ENCODE measurements at places on chromosomes 12 and 14.

DNA sequence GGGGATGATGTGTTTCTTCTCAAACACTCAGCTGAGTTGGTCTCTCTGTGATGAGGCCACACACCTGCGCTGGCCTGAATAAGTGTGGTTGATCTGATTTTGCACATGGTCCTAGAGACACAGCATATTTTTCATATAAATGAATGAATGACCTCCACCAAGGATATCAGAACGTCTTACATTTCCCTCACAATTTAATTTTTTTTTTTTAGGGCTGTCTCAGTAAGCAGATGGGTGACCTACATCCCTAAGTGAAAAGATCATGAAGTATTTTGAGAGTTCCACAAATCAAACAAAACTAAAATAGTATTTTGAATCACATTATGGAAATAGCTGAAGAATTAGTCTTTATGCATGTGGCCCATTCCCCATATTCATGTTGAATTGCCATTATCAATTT lies 333.7 kb upstream of the TMTC1 start:
- H3K27me3 ChIP-seq: no peaks in the 10 kb centered on the region
- no peak for DNase-seq
- no peaks in the 10 kb centered on the region for H3K4me1 ChIP-seq
- H3K36me3 ChIP-seq: no peaks in the 10 kb centered on the region
- no peak overlapping the region for H3K4me3 ChIP-seq
- H3K27ac ChIP-seq: no peak overlapping the region

- H3K4me1 ChIP-seq: no peaks in the 10 kb centered on the region
- no peak overlapping the region for H3K4me3 ChIP-seq
- DNase-seq: no peak
- H3K27ac ChIP-seq: no peak overlapping the region
- H3K27me3 ChIP-seq: no peaks in the 10 kb centered on the region
- peaks cover 38% of the 10 kb centered on the region for H3K36me3 ChIP-seq
Observed at GRCh38 chr12:103791350-103791920, 49.6 kb downstream of the NT5DC3 start.

- no peaks in the 10 kb centered on the region for H3K4me1 ChIP-seq
- H3K27me3 ChIP-seq: no peaks in the 10 kb centered on the region
- no peak overlapping the region for H3K4me3 ChIP-seq
- H3K36me3 ChIP-seq: no peaks in the 10 kb centered on the region
- no peak overlapping the region for H3K27ac ChIP-seq
Observed at GRCh38 chr12:43453761-43454160, 98.2 kb downstream of the ADAMTS20 start.

GRCh38 chr12:101939856-101940265 lies 62.5 kb downstream of the DRAM1 start:
- no peaks in the 10 kb centered on the region for H3K36me3 ChIP-seq
- peak; percentile 90 for DNase-seq
- H3K27ac ChIP-seq: no peak overlapping the region
- no peaks in the 10 kb centered on the region for H3K4me1 ChIP-seq

- H3K36me3 ChIP-seq: no peaks in the 10 kb centered on the region
- H3K4me1 ChIP-seq: no peaks in the 10 kb centered on the region
- DNase-seq: no peak
- H3K4me3 ChIP-seq: no peak overlapping the region
Observed at GRCh38 chr12:8796831-8797626, 25.4 kb upstream of the A2ML1 start.

- peak overlapping the region; percentile 64 for H3K27ac ChIP-seq
- DNase-seq: no peak
- no peaks in the 10 kb centered on the region for H3K36me3 ChIP-seq
- H3K27me3 ChIP-seq: no peaks in the 10 kb centered on the region
- no peak overlapping the region for H3K4me3 ChIP-seq
Observed at GRCh38 chr12:110563702-110564470, 19.2 kb downstream of the PPTC7 start.

GRCh38 chr14:81169267-81169666 lies 51.5 kb downstream of the GTF2A1 start:
- no peak for DNase-seq
- peak overlapping the region; percentile 74 for H3K4me3 ChIP-seq
- peaks cover 8% of the 10 kb centered on the region for H3K4me1 ChIP-seq
- H3K27me3 ChIP-seq: no peaks in the 10 kb centered on the region
- H3K27ac ChIP-seq: peak overlapping the region; percentile 97
- no peaks in the 10 kb centered on the region for H3K36me3 ChIP-seq

GRCh38 chr14:33309106-33309505 lies 370.4 kb downstream of the NPAS3 start:
- no peak overlapping the region for H3K4me3 ChIP-seq
- H3K36me3 ChIP-seq: no peaks in the 10 kb centered on the region
- no peaks in the 10 kb centered on the region for H3K4me1 ChIP-seq

DNA sequence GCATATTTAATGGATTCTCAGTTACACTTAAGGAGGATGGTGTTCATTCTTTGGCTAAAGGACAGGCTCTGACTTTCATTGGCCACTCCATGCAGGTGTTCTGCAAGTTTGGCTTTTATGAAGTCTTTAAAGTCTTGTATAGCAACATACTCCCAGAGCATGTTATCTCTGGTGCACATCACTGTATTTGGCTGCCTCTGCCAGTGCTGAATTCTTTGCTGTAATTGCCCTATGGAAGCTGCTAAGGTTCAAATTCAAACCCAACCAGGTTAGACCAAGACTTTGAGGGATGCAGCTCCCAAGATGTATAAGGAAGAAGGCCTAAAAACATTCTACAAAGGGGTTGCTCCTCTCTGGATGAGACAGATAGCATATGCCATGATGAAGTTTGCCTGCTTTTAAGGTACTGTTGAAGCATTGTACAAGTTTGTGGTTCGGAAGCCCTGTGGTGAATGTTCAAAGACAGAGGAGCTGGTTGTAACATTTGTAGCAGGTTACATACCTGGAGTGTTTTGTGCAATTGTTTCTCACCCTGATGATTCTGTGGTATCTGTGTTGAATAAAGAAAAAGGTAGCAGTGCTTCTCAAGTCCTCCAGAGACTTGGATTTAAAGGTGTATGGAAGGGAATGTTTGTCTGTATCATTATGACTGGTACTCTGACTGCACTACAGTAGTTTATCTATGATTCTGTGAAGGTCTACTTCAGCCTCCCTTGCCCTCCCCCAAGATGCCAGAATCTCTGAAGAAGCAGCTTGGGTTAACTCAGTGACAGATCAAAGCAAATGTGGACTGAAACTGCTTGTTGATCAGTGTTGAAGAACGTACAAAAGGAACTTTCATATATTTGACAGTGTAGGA lies 19.4 kb downstream of the TMEM116 start:
- peaks cover 39% of the 10 kb centered on the region for H3K4me1 ChIP-seq
- no peaks in the 10 kb centered on the region for H3K36me3 ChIP-seq
- no peak for DNase-seq
- H3K27ac ChIP-seq: peak overlapping the region; percentile 13

DNA sequence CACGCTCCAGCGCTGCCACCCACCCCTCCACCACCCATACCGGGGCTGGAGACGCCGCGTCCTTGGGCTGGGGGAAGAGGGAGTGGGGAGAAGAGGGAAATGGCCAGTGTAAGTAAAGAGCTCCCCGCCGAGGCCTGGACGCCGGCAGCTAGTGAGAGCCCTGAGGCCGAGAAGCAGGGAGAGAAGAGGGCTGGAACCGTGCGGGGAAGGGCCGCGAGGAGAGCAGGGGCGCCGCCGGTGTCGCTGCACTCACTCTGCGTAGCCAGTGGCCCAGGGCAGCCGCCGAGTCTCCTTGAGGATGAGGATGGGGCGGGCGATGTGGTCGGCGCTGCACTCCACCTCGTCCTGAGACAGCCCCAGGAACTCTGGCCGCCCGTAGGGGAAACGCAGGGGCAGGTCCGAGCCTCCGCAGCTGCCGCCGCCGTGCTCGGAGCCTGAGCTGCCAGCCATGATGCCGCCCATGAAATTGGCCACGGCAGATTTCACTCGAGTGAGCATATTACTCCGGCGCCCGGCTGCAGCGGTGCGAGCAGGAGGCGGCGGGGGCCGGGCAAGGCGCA lies 631 bp downstream of the PPM1H start:
- H3K36me3 ChIP-seq: no peaks in the 10 kb centered on the region
- peaks cover 10% of the 10 kb centered on the region for H3K4me1 ChIP-seq
- peaks cover 8% of the 10 kb centered on the region for H3K27me3 ChIP-seq
- DNase-seq: peak; percentile 69
- peak overlapping the region; percentile 77 for H3K27ac ChIP-seq

- no peak for DNase-seq
- H3K4me1 ChIP-seq: peaks cover 13% of the 10 kb centered on the region
- H3K27me3 ChIP-seq: no peaks in the 10 kb centered on the region
- no peak overlapping the region for H3K27ac ChIP-seq
- H3K4me3 ChIP-seq: no peak overlapping the region
- H3K36me3 ChIP-seq: no peaks in the 10 kb centered on the region
Observed at GRCh38 chr12:67758521-67758920, 110.0 kb downstream of the DYRK2 start.

DNA sequence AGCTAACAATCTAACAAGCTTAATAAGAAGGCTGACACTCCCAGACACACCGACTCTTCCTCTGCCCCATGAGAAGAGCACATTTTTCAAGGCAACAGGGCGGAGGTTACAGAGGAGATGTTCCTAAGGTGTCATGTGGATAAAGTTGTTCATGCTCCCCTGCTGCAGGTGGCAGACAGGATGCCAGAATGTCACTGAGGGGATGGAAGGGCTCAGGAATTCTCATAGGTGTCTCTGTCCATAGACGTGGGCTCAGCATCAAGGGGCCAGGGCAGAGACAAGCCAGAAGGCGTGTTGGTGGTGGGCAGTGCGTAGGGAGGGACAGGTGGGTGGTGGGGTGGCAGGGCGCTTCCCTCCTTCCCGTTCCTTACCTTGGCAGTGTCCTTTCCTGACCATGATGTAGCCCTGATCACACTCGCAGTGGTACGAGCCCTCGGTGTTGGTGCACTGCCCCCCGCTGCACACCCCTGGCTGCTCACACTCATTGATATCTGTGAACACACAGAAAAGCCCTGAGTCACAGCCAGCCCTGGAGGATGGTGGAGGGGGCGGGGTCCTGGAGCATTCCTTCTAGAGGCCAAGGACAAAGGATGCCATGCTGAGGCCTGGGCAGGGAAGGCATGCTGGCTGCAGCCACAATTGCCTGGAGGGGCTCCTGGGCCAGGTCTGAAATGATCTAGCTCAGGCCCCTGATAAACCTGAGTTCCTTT lies 23.0 kb downstream of the ISCA2 start:
- H3K4me1 ChIP-seq: peaks cover 9% of the 10 kb centered on the region
- DNase-seq: peak; percentile 39
- no peak overlapping the region for H3K4me3 ChIP-seq
- no peak overlapping the region for H3K27ac ChIP-seq
- H3K36me3 ChIP-seq: no peaks in the 10 kb centered on the region

GRCh38 chr14:36429692-36430091 lies 90.3 kb downstream of the NKX2-1 start:
- H3K4me1 ChIP-seq: no peaks in the 10 kb centered on the region
- H3K27ac ChIP-seq: no peak overlapping the region
- no peak overlapping the region for H3K4me3 ChIP-seq
- H3K27me3 ChIP-seq: no peaks in the 10 kb centered on the region
- no peak for DNase-seq

- no peaks in the 10 kb centered on the region for H3K4me1 ChIP-seq
- no peak overlapping the region for H3K4me3 ChIP-seq
- no peaks in the 10 kb centered on the region for H3K36me3 ChIP-seq
Observed at GRCh38 chr12:5031958-5032357, 11.7 kb upstream of the KCNA5 start.

GRCh38 chr14:69982886-69983285 lies 103.7 kb downstream of the SMOC1 start:
- no peaks in the 10 kb centered on the region for H3K36me3 ChIP-seq
- peak; percentile 54 for DNase-seq
- no peak overlapping the region for H3K4me3 ChIP-seq
- peaks cover 6% of the 10 kb centered on the region for H3K27me3 ChIP-seq
- no peaks in the 10 kb centered on the region for H3K4me1 ChIP-seq

DNA sequence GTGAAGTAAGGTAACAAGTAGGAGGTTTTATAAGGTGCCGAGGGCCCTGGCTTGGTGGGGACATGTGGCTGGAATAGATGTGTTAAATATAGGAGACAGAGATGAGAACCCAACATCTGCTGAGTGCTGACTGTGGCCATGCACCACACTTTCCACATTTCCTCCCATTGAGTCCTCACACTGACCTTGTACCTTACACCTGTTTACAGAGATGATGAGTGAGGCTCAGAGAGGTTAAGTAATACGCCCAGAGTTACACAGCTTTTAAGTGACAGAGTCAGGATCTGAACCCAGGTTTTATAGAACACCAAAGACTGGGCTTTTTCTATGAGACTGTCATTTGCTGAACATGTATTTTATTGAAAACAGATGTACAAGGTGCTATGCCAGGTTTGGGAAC lies 70.8 kb upstream of the LTA4H start:
- DNase-seq: no peak
- no peak overlapping the region for H3K27ac ChIP-seq
- no peaks in the 10 kb centered on the region for H3K27me3 ChIP-seq
- H3K36me3 ChIP-seq: no peaks in the 10 kb centered on the region
- no peak overlapping the region for H3K4me3 ChIP-seq
- H3K4me1 ChIP-seq: peaks cover 3% of the 10 kb centered on the region

- H3K36me3 ChIP-seq: no peaks in the 10 kb centered on the region
- H3K4me3 ChIP-seq: no peak overlapping the region
- H3K27me3 ChIP-seq: no peaks in the 10 kb centered on the region
- no peaks in the 10 kb centered on the region for H3K4me1 ChIP-seq
Observed at GRCh38 chr12:4450551-4451112, 5.0 kb upstream of the FGF6 start.

DNA sequence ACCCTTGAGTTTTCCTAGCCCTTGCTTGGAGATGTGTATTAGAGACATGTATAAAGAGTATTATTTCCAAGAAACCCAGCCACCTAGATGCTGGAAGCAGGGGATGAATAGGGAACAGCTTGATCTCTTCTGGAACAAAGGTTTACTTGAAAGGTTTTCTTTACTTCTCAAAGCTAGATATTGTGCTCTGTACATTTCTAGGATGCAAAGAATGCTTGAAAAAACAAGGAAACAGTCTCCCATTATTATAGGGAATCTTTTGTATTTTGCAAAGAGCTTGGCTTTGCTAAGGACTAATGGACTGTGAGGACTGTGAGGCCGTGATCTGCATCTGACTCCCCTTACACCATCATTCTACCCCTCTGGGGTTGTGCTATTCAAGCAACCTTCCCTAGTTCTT lies 77.9 kb downstream of the PRICKLE1 start:
- DNase-seq: no peak
- no peaks in the 10 kb centered on the region for H3K27me3 ChIP-seq
- H3K4me3 ChIP-seq: no peak overlapping the region
- H3K4me1 ChIP-seq: no peaks in the 10 kb centered on the region
- H3K27ac ChIP-seq: no peak overlapping the region
- H3K36me3 ChIP-seq: no peaks in the 10 kb centered on the region

GRCh38 chr14:99637624-99638023 lies 7.3 kb upstream of the HHIPL1 start:
- no peak overlapping the region for H3K27ac ChIP-seq
- no peaks in the 10 kb centered on the region for H3K4me1 ChIP-seq
- no peak overlapping the region for H3K4me3 ChIP-seq
- no peaks in the 10 kb centered on the region for H3K36me3 ChIP-seq

GRCh38 chr14:26522967-26523366 lies 74.9 kb downstream of the NOVA1 start:
- no peaks in the 10 kb centered on the region for H3K27me3 ChIP-seq
- no peak overlapping the region for H3K27ac ChIP-seq
- H3K4me3 ChIP-seq: no peak overlapping the region
- H3K36me3 ChIP-seq: no peaks in the 10 kb centered on the region
